ENCODE measurements at places on chromosomes 2 and 18.

- DNase-seq: no peak
These were observed 663.3 kb upstream of the ACVR2A start for GRCh38 chr2:147181351-147182029.

DNA sequence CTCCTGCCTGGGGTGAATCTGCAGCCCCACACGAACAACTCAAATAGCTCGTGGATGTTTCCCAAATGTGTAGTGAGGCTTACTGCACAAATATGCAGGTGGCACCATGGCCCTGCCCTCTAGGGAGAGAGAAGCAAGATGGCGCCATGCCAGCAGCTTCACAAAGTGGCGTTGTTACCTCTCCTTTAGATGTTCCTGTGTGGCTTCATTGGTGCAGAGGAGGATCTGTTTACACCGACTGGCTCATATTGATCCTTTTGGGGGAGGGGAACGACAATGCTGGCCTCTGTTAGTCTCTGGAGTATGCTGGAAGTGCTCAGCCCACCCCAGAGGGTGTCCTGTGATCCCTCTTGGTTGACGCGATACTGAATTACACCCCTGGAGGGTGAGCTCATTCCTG, 99.5 kb upstream of the GATA6 start:
- DNase-seq: no peak

- no peak for DNase-seq
These were observed 86.0 kb downstream of the EPHA4 start for GRCh38 chr2:221486106-221486505.

DNA sequence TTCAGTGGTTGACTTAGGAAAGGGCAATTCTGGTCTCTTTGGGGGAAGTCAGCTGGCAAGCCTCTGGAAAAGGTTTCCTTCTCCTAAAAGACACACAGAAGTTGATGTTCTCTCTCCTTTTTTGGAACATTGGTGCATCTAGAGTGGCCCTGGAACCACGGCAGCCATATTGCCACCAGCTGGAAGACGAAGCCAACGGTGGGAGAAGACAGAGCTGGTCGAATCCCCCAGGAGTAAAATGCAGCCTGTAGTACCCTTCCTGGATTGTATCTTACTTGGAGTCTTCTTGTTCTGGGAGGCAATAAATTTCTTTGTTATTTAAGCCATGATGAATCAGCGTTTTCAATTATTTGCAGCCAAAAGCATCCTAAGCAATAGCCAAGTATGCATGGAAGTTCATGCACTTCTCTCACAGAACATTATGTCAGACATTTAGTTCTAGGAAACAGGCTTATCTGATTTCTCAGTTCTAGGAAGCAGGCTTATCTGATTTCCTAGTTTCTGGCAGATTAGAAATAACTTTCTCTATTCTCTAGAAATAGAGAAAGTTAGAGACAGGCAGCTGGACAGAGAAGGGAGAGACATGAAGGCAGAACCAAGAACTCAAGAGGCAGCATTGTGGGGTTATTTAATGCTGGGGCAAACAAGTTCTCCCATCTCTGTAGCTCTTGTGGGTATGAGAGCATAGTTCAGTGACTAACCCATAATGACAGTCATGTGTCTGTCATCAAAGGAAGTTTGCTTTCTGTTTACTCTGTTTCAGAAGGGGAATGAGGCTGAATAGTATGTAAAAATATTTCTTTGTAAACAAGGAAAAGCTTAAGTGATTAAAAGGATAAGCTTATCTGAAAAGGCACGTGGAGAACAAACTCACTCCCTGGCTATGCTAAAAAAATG, 40.5 kb upstream of the NABP1 start:
- no peak for DNase-seq

DNA sequence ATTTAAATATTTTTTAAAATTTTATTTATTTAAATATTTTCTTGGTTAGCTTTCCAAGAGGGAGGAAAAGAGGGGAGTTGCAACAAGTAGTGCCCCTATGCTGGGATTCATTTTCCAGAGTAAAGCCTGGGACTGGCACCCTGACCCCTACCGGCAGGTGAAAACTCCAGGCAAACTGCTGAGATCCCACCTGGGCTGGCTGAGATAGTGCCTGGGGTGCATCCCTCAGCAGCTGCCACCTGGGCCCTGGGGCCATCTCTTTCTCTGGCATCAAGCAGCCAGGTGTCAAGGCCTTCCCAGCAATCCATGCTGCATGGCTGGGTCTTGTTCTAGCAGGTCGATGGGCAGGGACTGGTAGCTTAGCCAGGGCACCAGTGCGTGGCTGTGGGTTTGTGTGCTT, 6.6 kb downstream of the SIX2 start:
- DNase-seq: no peak
